ENCODE measurements at places on chromosomes 16 and 17. TPM values are rescaled to one million over a fixed set of nuclear protein-coding genes. Genes with fewer than 3 reads are reported as not detected.
A peak's percentile ranks its signal among the peaks of the same experiment; 100 is the strongest.

- no peak for DNase-seq
Measured at GRCh38 chr16:2024032-2024420, 2.7 kb upstream of the NHERF2 start.

DNA sequence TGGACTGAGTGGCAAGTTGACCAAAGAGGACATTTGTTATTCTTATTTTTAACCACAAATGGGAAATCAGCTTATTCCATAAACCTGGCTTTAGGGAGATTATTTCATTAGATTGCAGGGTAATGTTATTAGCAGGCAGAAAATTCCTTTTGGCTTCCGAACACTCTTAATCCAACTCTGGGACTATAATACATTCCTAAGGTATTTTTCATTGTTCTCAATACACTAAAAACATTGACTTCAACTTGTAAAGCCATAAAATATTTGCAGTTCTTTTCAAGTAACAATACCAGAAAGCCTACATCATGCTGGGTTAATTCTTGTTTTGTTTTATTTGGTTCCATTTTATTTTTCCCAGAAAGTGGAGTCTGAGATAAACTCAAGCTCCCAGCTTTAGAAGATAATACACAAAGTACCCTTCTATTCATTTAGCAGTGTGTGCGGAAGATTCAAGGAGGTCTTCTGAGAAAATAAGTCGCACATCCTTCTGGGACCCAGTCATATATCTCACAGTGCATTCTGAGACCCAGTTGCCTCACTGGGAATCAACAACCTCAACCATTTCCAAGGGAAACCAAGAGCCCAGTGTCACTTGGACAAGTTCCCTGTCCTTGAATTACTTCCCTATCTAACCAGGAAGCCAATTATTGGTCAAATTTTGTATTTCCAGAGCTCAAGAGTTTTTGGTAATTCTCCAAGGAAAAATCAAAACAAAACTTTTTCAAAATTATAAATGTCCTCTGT, 389.6 kb upstream of the DYNLRB2 start:
- DNase-seq: no peak

- DNase-seq: peak; percentile 74
Measured at GRCh38 chr17:47703191-47703591, 9.2 kb downstream of the TBKBP1 start.

DNA sequence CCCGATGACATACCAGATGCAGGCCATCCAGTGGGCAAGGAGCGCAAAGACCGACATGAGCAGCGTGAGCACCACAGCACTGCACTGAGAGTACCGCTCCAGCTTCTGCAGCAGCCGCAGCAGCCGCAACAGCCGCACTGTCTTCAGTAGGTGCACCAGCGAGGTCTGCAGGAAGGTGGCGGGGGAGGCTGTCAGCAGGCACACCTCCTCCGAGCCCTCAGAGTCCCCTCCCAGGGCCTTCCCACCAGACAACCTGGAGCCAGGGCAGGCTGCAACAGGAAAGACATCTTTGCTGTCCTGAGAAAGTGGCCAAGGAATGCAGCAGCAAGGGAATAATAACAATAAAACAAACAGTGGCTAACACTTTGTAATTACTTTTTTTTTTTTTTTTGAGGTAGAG, 9.1 kb downstream of the KCNH4 start:
- no peak for DNase-seq

GRCh38 chr16:55539049-55539448, 27.4 kb upstream of the CAPNS2 start:
- DNase-seq: no peak

DNA sequence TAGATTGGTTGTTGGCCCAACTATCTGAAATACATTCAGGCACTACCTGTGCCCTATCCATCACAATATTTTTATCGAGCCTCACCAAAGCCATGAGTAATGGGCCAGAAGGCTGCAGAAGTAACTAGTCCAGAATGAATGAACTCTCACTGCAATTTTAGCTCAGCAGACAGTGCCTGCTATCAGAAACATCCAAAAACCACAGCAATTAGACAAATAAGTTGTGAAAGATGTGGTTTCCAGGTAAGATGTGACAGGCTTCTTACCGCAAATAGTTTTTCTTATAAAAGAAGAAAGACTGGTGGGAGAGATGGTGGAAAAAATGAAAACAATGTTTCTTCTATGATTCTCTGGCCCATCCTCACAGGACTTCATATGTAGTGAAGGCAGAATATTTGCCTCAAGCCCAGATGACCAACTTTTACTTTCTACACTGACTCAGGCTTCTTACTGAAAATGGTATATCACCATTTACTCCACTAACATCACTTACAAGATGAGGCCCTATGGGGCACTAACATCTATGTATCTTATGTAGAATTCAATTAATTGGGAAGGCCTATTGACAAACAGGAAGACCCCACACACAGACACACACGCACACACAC, 9.8 kb upstream of the RFFL start:
- DNase-seq: peak; percentile 42

The TBC1D3K gene
- total RNA-seq: not detected

- DNase-seq: no peak
Measured at GRCh38 chr17:10119203-10120108, 79.0 kb downstream of the GAS7 start.

The DPEP3 gene
- total RNA-seq: not detected

The C1QTNF1 gene
- total RNA-seq: 0.14 TPM

The ASB16 gene
- total RNA-seq: not detected

GRCh38 chr17:30000001-30000754, 58.7 kb downstream of the EFCAB5 start:
- no peak for DNase-seq

DNA sequence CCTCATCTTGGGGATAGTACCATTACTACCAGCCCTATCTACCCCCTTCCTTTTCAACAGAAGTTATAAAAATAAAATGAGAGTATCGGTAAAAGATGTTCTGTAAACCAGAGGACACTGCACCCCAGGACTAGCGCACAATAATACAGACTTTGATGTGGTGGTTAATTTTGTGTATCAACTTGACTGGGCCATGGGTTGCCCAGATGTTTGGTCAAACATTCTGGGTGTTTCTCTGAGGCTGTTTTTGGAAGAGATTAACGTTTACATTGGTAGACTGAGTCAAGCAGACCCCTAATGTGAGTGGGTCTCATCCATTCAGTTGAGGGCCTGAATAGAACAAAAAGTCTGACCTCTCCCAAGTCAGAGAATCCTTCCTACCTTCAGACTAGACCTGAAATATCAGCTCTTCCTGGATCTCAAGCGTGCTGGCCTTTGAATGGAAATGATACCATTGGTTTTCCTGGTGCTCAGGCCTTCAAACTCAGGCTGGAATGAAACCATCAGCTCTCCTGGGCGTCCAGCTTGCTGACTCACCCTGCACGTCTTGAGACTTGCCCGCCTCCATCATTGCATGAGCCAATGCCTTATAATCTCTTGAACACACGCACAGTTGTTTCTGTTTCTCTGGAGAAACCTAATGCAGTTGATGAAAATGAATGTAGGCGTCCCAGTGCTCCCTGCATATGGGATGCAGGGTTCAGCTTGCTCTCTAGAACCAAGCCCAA, 10.1 kb downstream of the MRM1 start:
- no peak for DNase-seq

DNA sequence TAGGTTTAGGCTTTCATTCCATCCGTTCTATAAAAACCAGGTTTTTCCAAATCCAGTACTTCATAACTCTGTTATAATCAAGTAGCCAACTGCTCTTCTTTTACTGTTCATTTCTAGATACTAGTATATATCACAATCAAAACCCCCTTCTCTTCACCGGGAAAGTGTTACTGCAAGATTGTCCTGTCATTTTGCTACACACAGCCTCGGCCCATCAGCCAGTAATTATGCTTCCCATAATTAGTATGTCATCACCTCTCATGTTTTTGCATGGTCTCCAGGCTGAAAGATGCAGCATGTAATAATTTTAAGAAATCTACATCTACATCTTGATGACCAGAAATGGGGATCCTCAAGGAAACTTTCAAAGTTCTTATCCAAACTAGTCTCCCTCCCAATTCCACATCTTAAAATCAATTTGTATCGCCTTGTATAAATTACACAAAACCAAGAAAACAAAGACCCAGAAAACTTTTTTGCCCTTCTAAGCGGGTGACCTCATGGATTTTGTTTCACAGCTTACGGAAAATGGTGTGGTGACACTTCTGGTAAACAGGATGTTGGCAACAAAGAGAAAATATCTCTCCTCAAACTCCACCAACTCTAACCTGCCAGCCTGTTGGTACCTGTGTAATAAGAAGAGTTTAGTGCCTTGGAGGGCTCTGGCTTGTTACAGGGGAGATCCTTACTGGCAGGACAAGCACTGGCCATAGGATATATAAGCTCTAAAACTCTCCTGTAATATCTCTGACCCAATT, 9.3 kb downstream of the TACO1 start:
- peak; percentile 50 for DNase-seq

The NPW gene
- 1.9 TPM for total RNA-seq

The CHST5 gene
- 0.10 TPM for total RNA-seq

DNA sequence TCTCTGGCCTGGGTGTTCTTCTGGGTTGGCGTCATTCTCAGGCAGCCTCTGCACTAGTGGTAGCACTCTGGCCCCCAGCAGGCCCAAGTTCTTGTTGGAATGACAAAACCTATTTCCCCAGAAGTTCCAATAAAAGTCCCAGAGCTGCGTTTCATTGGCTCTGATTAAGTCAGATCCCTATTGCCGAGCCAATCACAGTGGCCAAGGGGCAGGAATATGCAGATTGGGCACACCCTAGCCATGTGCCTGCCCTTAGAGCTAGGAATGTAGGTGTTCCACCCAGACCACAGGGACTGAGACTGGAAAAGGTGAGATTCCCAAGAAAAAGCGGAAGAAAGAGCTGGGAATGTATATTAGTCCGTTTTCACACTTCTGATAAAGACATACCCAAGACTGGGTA, 44.9 kb upstream of the POLR3E start:
- no peak for DNase-seq

- DNase-seq: no peak
Measured at GRCh38 chr16:50942143-50942542, 200.3 kb downstream of the CYLD start.

DNA sequence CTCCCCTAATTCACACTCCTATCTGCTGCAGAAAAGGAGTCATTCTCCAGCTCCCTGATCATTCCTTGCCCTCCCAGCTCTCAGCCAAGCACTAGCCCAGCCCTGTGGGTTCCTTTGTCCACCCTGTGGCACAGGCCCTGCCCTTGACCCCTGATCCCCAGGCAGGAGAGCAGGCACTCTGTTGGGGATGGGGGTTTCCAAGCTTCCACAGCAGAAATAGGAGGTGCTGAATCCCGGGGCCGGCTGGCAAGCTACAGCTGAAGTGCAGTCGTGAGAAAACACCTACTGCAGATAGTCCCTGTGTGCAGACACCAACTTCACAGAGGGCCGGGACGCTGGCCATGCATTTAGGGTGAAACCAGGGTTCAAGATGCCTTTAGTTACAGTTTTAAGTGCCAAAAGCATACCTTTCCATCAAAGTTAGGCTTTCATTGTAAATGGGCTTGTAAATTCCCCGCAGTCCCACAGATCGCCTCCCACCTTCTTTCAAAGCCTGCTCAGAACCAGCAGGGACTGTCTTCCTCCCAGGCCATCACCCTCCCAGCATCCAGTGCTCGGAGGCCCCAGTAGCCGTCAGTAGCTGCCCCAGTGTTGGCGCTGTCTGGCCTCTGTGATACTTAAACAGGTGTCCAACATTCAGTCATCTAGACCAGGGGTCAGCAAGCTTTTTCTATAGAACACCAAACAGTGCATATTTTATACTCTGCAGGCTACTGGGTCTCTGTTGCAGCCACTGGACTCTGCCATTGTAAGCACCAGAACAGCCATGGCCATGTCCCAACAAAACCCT, 10.6 kb downstream of the CPSF4L start:
- no peak for DNase-seq

DNA sequence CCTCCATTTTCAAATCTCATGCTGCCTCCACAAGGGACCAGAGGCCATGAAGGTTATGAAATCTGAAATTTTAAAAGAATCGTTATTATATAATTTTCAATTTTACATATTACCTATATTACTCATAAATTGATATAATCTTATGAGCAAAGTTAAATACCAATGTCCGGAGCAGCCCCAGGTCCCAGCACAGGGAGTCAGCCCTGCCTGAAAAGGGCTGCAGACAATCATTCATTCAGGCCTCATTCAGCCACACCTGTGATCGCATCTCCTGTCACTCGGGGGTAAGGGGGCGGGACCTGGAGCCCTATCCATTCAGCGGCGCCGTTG, 172.5 kb downstream of the AHSP start:
- DNase-seq: no peak

GRCh38 chr17:57999496-58000017, 7.5 kb downstream of the SRSF1 start:
- no peak for DNase-seq

DNA sequence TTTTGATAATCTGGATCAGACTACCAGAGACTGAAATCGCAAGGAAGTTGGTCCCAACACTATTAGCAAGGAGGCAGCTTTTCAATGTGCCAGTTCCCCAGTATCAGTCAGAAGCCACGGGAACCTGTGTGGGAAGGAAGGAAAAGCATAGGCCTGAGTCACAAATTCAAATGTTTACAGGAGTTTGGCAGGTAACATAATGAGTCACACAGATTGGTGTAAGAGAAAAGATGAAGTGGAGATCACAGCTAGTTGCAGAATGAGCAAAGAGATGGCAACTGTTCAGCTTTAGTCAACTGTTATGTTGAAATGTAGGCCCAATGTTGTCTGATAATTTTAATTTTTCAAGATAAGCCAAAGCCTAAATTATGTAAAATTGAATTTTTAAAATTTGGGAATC, 28.1 kb upstream of the ITGA2B start:
- peak; percentile 47 for DNase-seq

- DNase-seq: no peak
Measured at GRCh38 chr16:3789375-3790099, 72.2 kb upstream of the TRAP1 start.

The CD68 gene
- total RNA-seq: 11.6 TPM

DNA sequence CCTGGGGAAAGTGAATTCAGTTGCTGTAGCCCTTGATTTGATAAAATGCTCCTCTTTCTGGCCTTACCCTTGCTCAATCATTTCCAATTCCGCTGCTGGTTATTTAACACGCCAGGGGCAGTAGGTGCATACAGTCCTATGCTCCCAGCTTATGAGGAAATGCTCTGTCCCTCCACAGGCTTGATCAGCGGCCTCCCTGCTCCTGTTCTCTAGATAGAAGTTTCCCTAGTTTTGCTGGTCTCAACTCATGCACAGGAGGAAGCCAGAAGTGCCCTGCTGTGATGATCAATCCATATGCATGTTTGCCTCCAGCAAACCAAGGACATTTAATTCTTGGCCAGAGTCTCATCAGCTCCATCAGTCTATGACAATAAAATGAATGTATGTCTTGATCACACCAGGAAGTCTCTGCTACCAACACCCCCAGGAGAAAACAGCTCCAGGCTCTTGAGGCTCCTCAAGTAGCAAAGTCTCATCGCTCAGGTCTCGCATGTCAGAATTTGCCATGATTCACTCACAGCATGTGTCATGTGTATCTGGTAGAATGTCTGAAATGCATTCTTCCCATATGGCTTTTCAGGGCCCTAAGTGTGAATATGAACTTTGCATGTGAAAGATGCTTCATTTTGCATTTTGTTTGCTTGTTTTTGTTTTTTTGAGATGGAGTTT, 208.9 kb downstream of the CDH13 start:
- DNase-seq: no peak

- no peak for DNase-seq
Measured at GRCh38 chr17:71440513-71440912, 680.3 kb upstream of the SOX9 start.

Data from activated naive CD4-positive, alpha-beta T cell treated with anti-CD3 and anti-CD28 coated beads for 36 hours (primary cell).